ENCODE measurements at places on chromosomes 7 and 10.

DNA sequence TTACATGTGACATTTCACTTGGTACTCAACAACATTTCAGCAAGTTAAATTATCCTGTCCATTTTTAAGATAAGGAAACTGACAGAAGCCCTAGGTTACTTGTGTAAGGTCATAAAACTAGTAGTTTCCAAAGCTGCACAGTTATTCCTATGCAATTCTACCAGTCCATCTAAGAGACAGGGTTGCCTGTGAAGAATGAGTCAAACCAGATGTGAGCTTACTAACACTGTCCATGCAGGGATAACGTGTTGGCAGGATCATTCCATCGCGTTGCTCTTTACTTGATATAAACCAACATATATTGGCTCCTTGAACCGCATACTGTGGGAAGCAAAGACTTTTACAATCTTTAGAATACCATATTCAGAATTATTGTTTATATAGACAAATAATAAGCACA is 280.9 kb upstream of the HGF start:
- H3K27me3 ChIP-seq, result no peaks in the 10 kb centered on the region
- no peaks in the 10 kb centered on the region for H3K36me3 ChIP-seq
- DNase-seq, result no peak
- no peaks in the 10 kb centered on the region for H3K4me1 ChIP-seq

- no peak overlapping the region for H3K27ac ChIP-seq
- no peaks in the 10 kb centered on the region for H3K27me3 ChIP-seq
- no peak for DNase-seq
- no peak overlapping the region for H3K4me3 ChIP-seq
- H3K36me3 ChIP-seq, result no peaks in the 10 kb centered on the region
- H3K4me1 ChIP-seq, result no peaks in the 10 kb centered on the region
Measured at GRCh38 chr10:131575877-131576276, 264.4 kb upstream of the TCERG1L start.

DNA sequence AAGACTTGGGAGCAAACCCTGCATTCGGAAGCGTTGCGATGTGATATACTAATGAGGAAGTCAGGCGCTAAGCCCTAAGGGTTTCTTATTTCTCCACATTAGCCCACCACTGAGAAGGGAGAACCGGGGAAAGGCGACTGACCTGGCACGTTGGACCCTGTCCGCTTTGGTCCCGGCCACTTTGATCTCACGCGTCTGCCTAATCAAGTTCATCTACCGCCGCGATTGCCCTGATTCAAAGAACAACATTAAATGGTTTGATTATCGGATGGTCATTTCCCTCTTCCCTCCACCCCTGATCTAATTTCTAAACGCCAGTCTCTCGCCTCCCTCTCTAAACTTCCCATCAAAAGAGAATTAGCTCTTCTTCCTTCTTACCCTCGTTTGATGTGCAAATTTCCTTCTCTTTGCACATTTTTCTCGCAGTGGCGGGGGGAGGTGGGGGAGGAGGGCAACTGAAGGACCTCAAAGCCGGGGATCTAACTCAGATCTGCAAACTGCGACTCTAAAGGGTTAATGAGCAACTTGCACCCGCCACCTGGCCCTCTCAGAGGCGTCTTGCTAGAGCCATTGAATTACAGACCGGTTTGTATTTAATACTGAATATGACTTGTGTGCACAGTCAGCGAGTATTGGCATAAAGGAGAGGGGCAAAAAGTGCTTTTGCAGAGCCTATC is 687 bp upstream of the DKK1 start:
- H3K27ac ChIP-seq, result no peak overlapping the region
- peak; percentile 7 for DNase-seq
- peak overlapping the region; percentile 19 for H3K4me3 ChIP-seq
- H3K27me3 ChIP-seq, result peaks cover 13% of the 10 kb centered on the region

DNA sequence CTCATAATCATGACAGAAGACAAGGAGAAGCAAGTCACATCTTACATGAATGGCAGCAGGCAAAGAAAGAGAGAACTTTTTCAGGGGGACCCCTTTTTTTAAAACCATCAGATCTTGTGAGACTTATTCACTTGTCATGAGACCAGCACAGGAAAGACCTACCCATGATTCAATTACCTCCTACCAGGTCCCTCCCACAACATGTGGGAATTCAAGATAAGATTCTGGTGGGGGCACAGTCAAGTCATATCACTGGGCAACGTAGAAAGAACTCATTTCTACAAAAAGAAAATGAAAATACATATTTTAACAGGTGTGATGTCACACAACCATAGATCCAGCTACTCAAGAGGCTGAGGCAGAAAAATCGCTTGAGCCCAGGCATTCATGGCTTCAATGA is 304.1 kb downstream of the IPMK start:
- no peak overlapping the region for H3K27ac ChIP-seq
- peaks cover 3% of the 10 kb centered on the region for H3K4me1 ChIP-seq
- no peak overlapping the region for H3K4me3 ChIP-seq
- DNase-seq, result no peak
- no peaks in the 10 kb centered on the region for H3K36me3 ChIP-seq

DNA sequence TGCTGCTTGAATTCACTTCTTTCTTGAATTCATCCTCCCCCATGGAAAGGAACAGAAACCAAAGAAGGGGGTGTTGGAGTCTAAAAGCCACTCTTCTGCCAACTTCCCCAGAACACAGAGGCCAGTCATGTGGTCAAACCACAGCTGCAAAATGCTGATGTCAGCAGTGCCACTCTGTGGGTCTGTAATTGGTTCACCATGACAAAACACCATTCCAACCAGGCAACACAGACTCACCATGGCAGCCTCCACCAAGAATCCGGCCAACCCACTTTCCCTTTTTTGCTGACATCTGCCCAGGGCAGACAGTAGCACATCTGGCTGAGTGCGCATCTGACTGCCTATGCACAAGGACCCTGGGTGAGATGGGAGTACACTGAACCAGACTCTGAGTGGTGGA is 16.8 kb downstream of the OSBPL3 start:
- no peak overlapping the region for H3K27ac ChIP-seq
- no peaks in the 10 kb centered on the region for H3K36me3 ChIP-seq
- no peak for DNase-seq
- H3K27me3 ChIP-seq, result no peaks in the 10 kb centered on the region

DNA sequence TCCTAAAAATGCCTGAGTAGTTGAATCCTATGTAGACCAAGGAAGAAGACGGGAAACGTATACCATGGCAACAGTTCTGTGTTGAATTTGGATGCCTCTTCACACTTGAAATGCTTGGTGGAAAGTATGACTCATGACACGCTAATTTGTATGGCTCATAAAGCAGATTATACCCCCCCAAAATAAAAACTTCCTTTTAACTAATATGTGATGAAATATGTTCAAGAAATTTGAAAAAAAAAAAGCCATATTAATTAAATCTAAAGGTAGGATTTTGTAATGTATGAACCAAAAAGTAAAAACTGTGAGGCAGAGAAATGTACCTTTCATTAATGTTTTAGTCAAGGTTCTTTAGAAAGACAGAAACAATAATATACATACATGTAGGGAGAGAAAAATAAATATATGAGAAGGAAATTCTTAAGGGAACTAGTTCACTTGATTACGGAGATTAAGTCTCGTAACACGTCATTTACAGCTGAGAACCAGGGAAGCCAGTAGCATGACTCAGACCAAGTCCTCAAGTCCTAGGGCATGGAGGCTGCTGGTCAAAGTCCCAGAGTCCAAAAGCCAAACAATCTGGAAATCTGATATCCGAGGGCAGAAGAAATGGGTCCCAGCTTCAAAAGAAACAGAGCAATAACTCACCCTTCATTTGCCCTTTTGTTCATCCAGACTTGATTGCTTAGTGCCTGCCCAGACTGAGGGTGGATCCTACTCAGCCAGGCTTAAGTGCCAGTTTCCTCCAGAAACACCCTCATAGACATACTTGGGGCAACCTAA is 485.1 kb downstream of the SEMA3D start:
- no peak overlapping the region for H3K4me3 ChIP-seq
- H3K27ac ChIP-seq, result no peak overlapping the region
- no peaks in the 10 kb centered on the region for H3K27me3 ChIP-seq
- no peaks in the 10 kb centered on the region for H3K36me3 ChIP-seq
- DNase-seq, result peak; percentile 35

- no peaks in the 10 kb centered on the region for H3K27me3 ChIP-seq
- peaks cover 13% of the 10 kb centered on the region for H3K4me1 ChIP-seq
- DNase-seq, result no peak
- H3K4me3 ChIP-seq, result no peak overlapping the region
- H3K27ac ChIP-seq, result no peak overlapping the region
Measured at GRCh38 chr10:43644252-43644651, 4.4 kb downstream of the ZNF32 start.

DNA sequence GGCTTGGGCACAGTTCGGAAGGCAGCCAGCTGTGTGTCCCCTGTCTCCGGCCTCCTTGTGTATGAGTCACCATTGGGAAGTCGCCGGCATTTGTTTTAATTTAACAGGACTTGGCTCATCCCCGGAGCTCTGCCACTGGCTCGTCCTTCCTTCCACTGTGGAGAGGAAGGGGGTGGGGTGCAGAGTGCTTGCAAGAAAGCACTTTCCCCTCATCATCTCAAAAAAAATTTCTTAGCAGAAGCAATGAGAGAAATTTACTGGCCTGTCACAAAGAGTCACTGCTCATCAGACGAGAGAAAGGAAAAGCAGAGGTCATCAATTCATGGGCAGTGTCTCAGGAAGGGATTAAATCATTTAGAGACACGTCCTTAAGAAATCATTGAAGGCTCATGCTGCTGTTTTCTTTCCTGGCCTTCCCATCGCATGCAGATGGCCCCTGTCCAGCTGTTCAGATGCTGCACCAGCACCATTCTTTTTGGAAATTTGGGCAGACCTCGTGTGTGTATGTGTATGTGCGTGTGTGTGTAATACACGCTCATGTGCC is 93.3 kb downstream of the BMS1 start:
- no peak overlapping the region for H3K27ac ChIP-seq
- H3K4me1 ChIP-seq, result no peaks in the 10 kb centered on the region
- H3K27me3 ChIP-seq, result no peaks in the 10 kb centered on the region
- no peak overlapping the region for H3K4me3 ChIP-seq
- no peak for DNase-seq

DNA sequence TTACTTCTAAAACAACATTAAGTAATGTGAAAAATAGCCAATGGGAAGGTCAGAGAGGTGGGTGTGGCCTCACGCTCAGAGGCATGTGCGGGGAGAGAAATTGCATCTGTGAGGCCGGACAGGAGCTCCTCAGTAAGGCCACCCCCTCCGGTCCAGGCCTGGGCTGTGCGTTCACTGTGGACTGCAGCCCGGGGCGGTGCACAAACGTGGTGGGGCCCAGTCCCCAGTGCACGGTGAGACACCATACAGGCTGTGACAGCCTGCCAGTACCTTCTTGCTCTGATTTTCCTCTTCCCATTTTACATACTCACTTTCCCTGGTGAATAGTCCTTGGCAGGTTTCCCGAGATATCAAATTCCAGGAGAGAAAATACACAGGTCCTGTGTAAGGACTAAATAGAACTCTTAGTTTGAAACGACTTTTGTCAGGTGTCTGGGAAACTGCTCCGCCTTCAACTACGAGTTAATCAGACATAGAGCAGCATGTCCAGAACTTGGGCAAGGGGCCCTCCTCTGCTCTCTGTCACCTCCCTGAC is 174.1 kb upstream of the MKI67 start:
- DNase-seq, result no peak
- H3K27me3 ChIP-seq, result no peaks in the 10 kb centered on the region
- no peak overlapping the region for H3K4me3 ChIP-seq
- no peak overlapping the region for H3K27ac ChIP-seq

- DNase-seq, result peak; percentile 5
- H3K27ac ChIP-seq, result no peak overlapping the region
- no peaks in the 10 kb centered on the region for H3K4me1 ChIP-seq
Measured at GRCh38 chr7:1979591-1980560, 252.9 kb downstream of the MAD1L1 start.

DNA sequence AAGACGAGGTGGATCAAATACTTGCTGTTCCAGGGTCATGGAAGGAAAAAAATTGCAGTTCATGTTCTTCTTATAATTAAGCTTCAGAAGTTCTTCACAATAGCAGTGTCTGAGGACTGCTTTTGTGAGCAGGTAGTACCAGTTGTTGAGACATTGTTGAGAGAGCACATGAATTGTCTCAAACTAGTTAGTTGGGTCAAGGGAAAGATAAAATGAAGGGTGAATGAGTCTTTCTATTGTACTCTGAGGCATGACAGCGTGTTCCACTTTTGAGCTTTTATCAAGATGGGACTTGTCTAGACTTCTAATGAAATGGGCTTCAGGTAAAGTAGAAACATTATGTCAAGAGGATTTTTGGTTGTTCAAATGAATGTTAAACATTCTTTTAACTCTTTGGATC is 26.0 kb downstream of the KAT6B start:
- no peak overlapping the region for H3K4me3 ChIP-seq
- no peaks in the 10 kb centered on the region for H3K36me3 ChIP-seq
- peaks cover 59% of the 10 kb centered on the region for H3K4me1 ChIP-seq
- H3K27me3 ChIP-seq, result no peaks in the 10 kb centered on the region

GRCh38 chr7:80236681-80237080 is 102.0 kb downstream of the GNAI1 start:
- no peaks in the 10 kb centered on the region for H3K36me3 ChIP-seq
- H3K27ac ChIP-seq, result no peak overlapping the region
- no peak overlapping the region for H3K4me3 ChIP-seq
- H3K27me3 ChIP-seq, result no peaks in the 10 kb centered on the region
- no peak for DNase-seq

DNA sequence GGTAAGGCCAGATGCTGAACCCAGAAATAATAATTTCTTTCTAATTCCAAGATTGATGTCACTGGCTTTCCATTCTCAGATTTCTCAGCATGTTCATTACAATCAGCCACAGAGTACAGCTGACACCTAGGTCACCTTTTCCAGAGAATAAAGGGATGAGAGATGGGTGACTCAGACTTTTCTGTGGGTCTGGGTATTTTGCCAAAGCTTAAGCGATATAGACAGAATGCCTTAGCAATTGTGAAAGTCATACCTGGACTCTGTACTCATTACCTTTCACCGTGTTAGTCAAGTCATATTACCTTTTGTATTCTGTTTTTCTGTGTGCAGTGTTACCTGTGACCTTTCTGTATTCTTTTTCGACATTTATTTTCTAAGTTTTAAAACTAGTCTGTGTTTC is 10.6 kb upstream of the PRTFDC1 start:
- no peaks in the 10 kb centered on the region for H3K27me3 ChIP-seq
- H3K4me1 ChIP-seq, result peaks cover 15% of the 10 kb centered on the region
- no peaks in the 10 kb centered on the region for H3K36me3 ChIP-seq
- peak; percentile 65 for DNase-seq
